LNCaP clone FGC (cell line): ENCODE measurements at places on chromosomes 5 and 9.

DNA sequence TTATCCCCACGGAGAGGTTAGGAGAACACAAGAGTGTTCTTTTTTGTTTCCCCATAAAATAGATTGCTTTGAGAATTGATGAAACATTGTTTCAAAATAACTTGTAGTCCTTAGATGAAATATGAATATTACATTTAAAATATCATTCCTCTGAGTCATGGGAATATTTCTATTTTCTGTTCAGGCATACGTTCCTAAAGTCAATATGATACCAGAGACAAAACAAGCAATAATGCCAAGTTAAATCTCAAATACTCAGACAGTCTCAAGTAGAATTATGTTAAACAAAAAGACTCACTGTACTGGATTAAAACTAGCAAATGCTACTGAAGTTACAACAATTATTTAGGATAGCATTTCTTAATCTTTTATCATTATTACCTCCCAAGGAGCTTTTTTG, 111.7 kb upstream of the C6 start:
- DNase-seq: no peak

- no peak for DNase-seq
Observed at GRCh38 chr5:54306893-54307292, 3.5 kb downstream of the ARL15 start.

GRCh38 chr9:91655215-91655614, 231.6 kb upstream of the NFIL3 start:
- DNase-seq: no peak

- DNase-seq: no peak
Observed at GRCh38 chr5:131536850-131537448, 98.1 kb downstream of the RAPGEF6 start.

DNA sequence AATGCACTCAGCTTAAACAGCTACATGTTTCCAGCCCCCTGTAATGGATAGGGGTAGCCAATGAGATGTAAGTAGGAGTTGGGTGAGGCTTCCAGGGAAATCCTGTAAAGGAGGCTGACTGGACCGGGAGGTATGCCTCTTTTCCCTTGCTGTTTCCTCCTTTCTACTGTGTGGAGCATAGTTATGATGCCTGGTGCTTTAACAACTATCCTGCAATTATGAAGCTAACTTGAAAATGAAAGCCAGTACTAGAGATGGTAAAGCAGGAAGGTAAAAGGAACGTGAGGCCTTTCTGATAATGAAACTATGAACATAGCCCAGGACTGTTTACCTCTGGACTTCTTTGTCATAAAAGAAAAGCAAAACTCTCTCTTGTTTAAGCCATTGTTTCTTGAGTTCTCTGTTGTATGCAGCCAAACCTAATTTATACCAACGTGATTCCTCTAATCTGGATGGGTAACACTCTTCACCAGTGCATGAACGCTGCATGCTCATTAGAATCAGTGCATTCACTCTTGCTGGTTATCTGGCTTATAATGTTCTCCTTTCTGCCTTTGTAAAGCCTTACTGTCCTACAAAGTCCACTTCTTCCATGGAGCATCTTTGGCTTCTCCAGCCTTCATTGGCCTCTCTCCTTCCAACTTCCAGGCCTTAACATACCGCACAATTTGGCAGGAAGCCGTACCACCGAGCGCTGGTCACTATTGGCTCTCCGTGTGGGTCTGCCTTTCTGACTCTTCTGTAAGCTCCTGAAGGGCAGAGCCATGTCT, 8.3 kb upstream of the ARHGEF28 start:
- DNase-seq: no peak

- no peak for DNase-seq
Observed at GRCh38 chr9:128412120-128412790, 8.4 kb upstream of the CERCAM start.

DNA sequence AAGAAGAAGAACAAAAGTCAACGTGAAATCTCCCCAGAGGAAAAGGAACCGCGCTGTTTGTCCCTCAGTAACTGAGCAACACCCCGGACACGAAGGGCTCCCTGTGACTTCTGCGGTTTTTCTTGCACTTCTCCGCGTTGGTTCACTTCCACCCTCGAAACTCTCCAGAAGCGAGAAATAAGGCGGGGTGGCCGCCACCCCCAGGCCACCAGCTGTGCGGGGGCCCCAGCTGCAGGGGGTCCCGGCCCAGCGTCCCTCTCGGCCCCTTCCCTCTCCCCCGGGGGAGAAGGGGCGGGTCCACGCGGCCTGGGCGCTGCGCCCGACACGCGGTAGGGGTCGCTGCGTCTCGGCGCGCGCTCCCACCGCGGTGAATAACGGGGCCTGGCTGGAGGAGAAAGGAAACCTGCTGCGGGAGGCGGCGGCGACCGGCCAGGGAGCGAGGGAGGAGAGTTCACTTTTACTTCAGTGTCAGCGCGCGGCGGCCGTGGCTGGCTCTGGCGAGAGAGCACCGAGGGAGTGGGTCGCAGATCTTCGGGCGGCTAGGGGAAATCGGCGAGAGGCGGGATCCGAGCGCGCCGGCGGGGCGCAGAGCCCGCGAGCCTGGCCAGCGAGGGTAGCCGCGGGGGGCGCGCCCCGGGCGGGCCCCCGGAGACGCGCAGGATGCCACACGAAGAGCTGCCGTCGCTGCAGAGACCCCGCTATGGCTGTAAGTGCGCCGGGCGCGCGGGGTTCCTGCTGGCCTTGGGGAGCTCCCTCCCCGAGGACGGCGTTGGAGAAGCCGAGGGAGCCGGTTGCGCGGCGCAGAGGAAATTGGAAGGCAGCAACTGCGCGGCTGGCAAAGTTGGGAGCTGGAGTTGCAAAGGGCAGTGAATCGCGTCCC, at the start of gene IQGAP2:
TSS of gene IQGAP2 (plus strand) at position 400 of the 880 bp plus-strand sequence. CDS start at position 661, 261 bp downstream.
- DNase-seq: no peak

DNA sequence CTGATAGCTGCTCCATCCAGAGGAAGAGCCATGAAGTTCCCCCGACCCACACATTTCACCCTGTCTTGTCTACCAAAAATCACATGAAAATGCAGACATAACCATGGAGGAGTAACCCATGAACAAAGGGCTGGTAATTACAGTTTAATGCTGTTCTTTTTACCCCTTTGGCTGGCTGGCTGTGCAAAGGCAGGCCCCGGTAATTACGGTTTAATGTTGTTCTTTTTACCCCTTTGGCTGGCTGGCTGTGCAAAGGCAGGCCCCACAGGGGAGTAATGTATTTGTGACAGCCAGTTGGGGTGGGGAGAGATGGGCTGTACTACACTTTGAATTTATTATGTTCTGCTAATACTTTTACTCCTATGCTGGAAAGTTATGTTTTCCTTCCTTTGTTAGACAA, 41.7 kb downstream of the PIK3R1 start:
- DNase-seq: no peak

DNA sequence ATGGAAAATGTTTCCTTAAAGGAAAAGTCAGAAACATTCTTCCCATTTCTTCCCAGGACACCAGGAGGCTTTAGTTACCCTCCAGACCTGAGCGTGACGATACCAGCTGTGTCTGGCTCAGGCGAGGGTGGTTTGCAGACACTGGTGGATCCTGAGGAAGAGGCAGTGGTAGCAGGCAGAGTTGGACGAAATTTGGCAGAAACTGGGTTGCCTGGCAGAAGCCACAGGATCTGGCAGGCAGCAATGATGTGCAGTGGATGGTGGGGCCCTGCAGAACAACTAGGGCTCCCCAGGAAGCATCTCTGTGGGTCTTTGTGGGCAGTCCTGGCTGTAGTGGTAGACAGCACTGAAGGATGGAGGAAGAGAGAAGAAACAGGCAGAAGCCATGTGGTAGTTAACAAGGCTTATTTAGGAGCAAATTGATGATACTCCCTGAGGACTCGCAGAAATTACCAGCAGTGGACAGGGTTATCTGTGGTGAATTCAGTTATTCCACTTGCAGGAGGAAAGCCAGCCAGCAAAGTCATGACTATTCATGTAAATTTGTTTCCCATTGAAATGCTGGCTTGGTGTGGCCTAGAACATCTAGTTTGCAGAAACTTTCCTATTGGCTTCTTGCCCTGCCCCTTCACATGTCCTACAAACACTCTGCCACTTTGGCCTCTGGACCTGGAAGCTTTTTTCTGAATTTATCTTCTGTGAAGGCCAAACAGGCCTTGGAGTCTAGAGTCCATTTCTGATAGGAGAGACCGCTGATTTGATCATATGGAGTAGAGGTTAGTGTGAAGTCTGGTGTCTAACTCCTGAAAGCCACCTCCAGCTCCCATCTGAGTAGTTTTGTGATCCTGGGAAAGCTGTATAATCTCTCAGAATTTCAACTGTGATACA, 212.0 kb downstream of the DMRT2 start:
- DNase-seq: no peak

DNA sequence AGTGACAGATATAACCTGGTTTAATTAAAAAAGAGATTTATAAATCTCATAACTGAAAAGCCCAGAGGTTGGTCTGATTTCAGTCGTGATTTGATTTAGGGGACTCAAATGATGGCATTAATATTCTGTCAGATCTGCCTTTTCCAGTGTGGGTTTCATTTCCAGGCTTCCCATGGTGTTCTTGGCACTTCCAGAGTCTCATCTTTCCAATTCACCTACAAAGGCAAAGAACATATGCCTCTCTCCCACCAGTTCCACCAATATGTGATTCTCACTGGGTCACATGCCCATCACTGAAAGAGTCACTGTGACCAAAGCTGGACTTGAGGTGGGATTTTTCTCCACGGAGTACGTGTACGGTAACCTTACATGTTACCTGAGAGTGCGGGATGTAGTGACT, 137.4 kb upstream of the IL12B start:
- DNase-seq: no peak

DNA sequence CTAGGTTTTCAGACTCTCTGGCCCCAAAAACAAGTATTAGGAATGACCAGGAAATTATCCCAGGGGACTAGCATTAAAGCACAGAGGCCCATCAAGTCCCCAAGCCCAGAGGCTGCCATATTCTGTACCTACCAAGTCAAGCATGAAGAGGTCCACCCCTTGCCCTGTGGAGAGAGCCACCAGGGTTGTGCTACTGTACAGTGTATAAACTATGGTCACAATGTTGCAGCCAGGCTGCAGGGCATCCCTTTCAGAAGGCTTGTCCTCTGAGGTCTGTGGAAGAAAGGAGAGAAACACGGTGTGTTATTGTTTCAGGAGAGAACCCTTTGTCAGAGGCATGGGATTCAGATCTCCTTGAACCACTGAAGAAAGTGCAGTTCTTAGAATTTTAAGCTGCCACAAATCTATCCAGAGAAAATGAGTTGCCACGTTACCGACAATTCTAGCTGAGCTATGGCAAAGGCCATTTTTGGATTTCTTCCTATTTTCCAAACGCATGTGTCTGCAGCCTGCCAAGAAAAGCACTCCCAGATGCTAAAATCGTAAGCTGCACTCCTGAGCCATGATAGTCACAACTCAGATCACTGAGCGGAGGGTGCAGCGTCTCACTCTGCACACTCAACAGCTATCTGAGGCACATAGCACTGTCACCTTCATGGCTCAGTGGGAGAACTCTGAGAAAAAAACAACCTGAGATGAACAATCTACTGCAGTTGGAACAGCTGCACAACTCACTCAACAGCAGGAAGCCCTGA, 45.5 kb upstream of the SPATA31E1 start:
- no peak for DNase-seq

DNA sequence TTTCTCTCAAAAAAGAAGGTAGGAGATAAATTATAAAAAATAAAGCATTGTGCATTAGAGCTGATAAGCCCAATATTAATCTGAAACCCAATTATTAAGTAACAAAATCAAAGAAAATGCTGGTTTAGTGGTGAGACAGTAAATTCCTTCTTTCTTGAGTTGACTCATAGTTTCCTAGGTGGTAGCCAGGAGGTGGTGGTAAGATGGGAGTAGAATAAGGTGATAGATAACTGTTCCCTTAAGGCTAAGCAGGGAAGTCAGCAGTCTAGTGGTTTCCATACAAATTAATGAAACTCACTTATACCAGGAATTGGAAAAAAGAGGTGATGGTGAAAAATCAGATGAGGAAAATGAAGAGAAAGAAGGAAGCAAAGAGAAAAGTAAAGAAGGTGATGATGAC, 23.2 kb downstream of the LYSMD3 start:
- DNase-seq: no peak

- peak; percentile 53 for DNase-seq
Observed at GRCh38 chr9:133532937-133533668, 1.4 kb upstream of the ADAMTSL2 start.

- DNase-seq: no peak
Observed at GRCh38 chr9:134059188-134059641, 8.6 kb downstream of the BRD3 start.

DNA sequence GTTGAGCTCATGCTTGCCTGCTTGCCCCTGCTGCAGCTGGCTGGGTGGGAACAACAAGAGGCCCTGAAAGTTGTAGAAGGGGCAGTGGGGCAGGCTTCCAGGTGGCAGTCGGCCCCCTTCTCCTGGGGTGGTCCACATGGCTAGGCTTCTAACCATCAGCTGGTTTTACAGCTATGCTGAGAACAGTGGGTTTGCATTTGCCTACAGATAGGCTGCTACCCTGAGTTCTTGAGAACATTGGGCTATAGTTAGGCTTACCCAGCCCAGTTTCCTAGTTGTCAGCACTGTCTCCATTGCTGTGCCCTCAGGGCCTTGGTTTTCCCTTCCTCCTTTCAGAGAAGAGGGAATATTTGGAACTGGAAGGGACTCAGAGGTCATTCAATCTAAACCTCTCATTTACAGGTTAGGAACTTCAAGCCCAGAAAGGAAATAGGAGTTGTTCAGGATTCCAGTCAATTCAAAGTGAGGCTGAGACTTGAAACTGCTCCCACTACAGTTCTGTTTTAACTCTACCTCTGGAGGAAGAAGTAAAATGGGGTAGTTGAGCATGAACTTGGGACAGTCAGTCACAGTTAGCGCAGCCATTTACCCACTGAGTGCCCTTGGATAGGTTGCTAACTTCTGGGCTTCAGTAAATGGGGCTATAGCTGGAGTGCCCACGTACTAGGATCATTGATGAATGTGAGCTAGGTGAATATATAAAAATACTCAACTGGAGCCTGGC, 11.5 kb downstream of the LARP1 start:
- no peak for DNase-seq

DNA sequence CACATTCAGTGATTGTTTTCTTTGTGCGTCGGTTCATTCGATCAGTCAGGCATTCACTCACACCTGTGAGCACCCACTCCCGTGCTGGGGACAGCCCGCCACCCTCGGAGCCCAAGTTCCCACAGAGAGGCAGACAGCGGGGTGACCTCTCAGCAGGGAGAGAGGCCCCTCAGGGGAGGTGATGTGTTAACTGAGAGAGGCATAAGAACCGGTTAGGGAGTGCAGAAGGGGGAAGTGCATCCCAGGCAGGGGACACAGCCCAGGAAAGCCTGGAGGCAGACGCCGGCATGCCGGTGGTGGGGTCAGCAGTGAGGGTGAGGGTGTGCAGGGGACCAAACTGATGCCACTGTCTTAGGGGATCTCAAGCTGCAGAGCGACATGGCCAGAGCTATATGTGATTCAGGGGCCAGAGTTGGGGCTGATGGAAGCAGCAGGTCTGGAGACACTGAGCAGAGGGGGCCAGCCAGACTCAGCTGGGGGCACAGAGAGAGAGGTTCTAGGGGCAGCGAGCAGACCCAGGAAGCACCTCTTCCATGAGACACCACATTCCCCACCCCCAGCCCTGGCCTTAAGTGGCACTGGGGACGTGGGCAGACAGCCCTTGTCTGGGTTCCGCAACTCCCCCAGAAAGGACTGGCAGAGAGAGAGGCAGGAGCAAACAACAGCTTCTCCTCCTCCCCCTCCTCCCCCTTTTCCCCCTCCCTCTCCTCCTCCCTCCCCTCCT, 35.9 kb downstream of the HK3 start:
- no peak for DNase-seq
